Mucosa of gallbladder (tissue), 1 donor: ENCODE measurements at places on chromosomes 11 and 22. TPM values are rescaled to one million over a fixed set of nuclear protein-coding genes. Genes with fewer than 3 reads are reported as not detected.

The VEGFB gene
- 104 TPM for total RNA-seq

DNA sequence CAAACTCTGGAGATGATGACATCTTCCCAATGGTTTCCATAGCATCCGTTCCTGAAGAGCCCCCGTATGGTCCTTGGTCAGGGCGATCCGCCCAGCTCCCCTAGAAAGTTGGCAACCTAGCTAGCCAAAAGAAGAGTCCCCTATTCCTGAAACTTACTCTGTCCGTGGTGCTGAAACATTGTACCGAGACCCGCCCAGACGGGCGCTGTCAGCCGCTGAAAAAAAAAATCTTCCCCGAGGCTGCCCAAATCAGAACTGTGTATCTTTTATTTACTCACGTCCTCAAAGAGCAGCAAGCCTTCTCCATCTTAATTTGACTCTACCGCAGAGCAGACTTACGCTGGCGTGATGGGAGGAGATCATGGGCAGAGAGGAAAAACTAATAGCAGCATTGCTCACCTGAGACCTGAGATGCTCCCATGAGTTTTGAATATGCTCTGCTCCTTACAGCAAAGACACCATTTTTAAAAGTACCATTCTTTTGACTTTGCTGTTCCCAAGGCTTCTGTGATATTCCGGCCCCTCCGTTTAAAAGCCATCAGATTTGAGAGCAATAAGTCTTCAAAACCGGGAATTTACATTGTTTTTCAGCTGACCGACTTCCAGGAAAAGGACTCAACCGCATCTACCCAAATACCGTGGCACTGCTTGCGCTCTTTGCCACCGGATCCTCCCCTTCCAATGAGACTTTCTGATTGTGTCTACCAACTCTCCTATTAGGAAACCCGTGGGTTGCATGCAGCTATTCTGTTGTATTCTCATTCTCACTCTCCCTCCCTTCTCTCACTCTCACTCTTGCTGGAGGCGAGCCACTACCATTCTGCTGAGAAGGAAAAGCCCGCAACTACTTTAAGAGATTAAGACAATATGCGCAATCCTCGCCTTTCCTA is at the start of gene SLC17A6:
TSS of gene SLC17A6 (plus strand) at position 786 of the 890 bp plus-strand sequence. CDS start 153 bp downstream, outside the sequence.
- DNase-seq, result no peak

DNA sequence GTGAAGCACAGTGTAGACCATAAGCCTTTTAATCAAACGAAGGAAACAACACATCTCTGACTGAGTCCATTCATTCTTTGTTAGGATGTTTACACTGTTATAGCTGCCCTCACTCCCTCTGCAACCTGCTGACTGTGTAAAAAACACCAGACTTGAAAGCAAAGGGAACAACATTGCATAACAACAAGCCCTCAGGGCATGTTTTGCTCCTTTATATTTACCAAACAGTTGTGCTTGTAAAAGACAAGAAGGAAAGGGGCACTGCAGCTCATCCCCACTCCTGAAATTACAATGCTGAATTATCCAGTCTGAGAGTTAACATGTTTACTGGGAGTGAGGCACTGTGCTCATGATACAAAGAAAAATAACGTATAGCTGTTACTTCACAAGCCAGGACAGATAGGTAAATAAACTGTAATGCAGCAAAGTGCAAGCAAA is 46.4 kb downstream of the RAB30 start:
- no peak for DNase-seq

DNA sequence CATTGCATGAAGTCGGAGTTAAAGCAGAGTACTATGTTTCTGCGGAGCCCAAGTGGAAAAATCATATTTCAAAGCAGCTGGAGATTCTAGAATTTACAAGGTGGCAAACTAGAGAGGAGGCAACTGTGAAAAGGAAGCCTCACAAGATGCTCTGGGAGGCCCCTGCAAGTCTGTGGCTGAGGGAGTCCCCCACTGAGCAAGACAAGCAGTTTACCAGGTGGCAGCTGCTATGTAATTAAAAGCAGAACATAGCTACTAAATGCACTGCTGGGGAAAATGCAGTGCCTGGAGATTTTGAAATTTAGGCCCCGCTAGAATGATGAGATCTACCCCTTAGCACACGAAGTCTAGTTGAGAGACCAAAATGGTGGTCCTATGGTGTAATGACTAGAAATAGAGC is 728.0 kb downstream of the OPCML start:
- DNase-seq, result no peak

DNA sequence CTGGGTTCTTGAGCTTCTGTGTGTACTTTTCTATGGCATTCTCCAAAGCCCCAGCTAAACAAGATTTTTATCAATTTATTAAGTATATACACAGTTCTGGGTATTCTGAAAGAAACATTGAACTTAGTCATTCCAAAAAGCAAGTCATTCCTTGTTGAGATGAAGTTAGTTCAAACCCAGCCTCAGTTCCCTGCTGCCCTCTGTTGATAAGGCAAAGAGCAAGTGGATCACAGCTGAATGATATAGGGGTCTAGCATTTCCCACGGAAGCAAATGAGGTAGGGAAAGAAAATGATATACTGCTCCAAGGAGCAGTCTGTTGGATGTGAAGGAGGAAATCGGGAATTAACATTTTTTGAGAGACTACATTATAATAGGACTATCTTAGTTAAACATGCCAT is 841.8 kb upstream of the TENM4 start:
- no peak for DNase-seq

The CATSPER1 gene
- 0.92 TPM for total RNA-seq

The KCTD17 gene
- 51.9 TPM for total RNA-seq

DNA sequence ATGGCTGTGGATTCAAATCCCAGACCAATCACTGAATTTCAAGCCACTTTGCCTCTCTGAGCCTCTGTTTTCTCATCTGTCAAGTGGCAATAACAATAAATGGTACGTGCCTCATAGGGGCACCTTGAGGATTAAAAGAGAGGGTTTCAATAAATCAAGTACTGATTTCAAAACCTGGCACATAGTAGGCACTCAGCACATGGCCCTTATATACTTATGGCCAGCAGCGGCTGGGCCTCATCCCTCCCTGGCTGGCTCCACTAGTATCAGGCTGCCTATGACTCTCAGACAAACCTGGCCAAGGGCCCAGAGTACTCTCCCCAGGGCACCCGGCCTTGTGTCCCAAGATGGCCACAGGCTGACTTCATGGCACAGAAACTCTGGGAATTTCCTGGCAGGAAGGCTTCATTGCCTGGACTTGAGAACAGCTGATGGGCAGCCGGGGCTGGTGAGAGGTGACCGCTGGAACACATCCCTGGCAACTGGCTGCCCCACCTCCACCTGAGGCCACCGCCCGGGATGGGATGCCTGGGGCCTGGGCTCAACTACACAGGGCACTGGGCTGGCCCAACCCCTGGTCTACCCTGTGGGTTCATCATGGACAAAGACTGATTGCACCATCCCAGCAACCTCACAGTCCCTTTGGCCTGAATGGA is 3.4 kb downstream of the FADS3 start:
- DNase-seq, result peak; percentile 54

GRCh38 chr22:46000081-46001027 is 23.4 kb upstream of the WNT7B start:
- no peak for DNase-seq

DNA sequence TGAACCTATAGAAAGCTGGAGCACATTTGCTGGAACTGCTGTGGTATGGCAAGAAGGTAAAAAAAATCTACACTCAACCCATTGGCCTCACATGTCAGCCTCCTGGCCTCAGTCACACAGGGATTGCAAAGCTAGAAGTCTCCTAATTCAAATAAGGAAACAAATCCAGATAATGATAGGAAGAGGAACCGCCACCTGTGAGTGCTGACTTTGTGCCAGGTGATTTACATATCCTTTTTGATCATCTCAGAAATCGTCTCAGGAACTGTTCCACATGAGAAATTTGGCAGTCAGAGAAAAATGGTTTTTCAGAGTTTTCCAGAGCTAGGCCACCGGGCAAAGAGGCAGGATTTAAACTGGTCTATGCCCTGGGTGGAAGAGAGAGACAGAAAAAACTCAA is 986 bp downstream of the NLRP10 start:
- no peak for DNase-seq

DNA sequence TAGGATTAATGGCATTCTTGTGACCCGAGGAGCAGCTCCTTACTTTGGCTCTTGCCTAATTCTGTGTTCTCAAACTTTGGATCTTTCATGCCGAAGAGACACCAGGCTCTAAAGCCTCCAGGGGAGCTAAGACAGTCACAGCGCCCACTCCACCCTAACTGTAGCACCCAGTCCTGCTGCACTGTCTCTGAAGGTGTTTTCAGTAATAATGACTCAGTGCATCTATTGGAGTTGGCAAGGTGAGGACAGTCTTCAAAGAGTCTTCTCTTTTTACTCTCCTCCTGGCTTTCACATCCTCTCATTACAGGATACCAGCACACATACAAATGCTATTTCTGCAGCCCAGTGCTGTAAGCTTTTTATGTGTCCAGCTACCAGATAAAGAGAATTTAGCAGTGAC is 69.4 kb downstream of the PPFIBP2 start:
- DNase-seq, result no peak
